ENCODE measurements at places on chromosomes 5 and 9.

GRCh38 chr9:95509851-95510708 is 6.7 kb downstream of the PTCH1 start:
- peaks cover 23% of the 10 kb centered on the region for H3K27me3 ChIP-seq
- peak overlapping the region; percentile 97 for H3K4me3 ChIP-seq
- DNase-seq: peak; percentile 55
- H3K36me3 ChIP-seq: peaks cover 4% of the 10 kb centered on the region

DNA sequence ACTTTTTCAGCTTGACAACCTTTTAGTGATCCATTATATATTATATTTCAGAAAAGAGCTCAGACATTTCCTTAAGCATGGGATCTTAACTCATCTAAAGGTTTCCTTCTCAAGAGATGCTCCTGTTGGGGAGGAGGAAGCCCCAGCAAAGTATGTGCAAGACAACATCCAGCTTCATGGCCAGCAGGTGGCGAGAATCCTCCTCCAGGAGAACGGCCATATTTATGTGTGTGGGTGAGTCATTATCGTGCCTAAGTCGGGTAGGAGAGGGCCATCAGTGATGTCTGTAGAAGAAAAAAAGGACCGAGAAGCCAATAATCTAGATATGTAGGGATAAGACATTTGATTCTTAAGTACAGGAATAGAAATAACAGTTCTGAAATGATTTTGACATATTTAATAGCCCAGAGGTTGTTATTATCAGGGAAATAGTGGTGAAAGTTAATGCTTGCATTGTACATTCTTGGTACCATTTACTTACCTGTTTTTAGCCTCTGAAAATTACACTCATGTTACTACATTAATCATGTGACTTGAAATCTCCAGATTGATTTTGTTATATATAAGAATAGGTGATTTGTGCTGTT is 28.2 kb downstream of the MTRR start:
- H3K4me1 ChIP-seq: peaks cover 3% of the 10 kb centered on the region
- DNase-seq: peak; percentile 46
- H3K36me3 ChIP-seq: peaks cover 5% of the 10 kb centered on the region
- H3K27ac ChIP-seq: no peak overlapping the region
- peaks cover 2% of the 10 kb centered on the region for H3K27me3 ChIP-seq

- H3K4me3 ChIP-seq: no peak overlapping the region
- peaks cover 5% of the 10 kb centered on the region for H3K4me1 ChIP-seq
- no peak for DNase-seq
- peaks cover 7% of the 10 kb centered on the region for H3K36me3 ChIP-seq
- no peak overlapping the region for H3K27ac ChIP-seq
Measured at GRCh38 chr9:91516777-91517176, 93.1 kb upstream of the NFIL3 start.

DNA sequence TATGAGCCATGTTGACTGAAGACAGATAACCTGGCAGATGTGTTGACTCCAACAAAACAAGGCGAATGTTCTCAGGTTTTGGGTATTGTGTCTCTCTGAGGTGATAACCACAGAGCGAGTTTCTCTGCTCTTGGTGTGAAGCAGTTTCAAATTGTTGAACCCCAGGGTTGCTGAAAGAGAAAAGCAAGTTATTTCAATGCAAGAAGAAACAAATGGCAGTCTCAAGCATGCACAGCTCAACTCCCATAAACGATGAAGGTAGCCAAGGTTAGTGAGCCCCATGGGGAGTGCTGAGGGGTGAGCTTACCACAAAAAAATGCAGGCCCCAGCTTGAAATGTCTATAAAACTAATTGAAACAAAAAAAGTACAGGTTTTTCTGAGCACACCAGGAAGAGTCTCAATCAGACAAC is 220.8 kb upstream of the DAPK1 start:
- no peaks in the 10 kb centered on the region for H3K27me3 ChIP-seq
- H3K27ac ChIP-seq: no peak overlapping the region
- H3K4me3 ChIP-seq: no peak overlapping the region
- DNase-seq: no peak
- H3K36me3 ChIP-seq: no peaks in the 10 kb centered on the region
- H3K4me1 ChIP-seq: no peaks in the 10 kb centered on the region

DNA sequence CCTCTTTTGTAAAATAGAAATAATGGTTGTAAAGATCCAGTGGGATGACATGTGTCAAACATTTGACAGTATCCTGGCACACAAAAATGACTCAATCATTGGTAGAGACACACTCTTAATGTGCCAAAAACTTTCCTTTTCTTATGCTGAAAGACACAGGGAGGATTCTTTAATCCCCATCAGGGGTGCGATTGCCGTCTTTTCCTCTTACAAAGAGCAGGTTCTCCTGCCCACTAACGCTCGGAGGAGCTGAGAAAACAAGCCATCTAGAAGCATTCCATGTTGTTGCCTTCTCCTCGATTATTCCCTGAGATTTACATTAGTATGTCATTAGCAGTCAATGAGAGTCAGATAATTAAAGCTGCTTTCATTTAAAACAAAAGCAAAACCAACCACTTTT is 342.6 kb upstream of the CCNH start:
- no peaks in the 10 kb centered on the region for H3K27me3 ChIP-seq
- no peaks in the 10 kb centered on the region for H3K36me3 ChIP-seq
- H3K4me3 ChIP-seq: no peak overlapping the region
- no peak for DNase-seq
- H3K27ac ChIP-seq: no peak overlapping the region
- H3K4me1 ChIP-seq: no peaks in the 10 kb centered on the region

- H3K36me3 ChIP-seq: peaks cover 5% of the 10 kb centered on the region
- H3K4me3 ChIP-seq: no peak overlapping the region
- no peak overlapping the region for H3K27ac ChIP-seq
- H3K4me1 ChIP-seq: peaks cover 7% of the 10 kb centered on the region
- no peak for DNase-seq
Measured at GRCh38 chr9:32596096-32596865, 23.3 kb upstream of the NDUFB6 start.

- H3K4me1 ChIP-seq: peaks cover 7% of the 10 kb centered on the region
- peaks cover 2% of the 10 kb centered on the region for H3K27me3 ChIP-seq
Measured at GRCh38 chr5:125700380-125700861, 722.8 kb upstream of the GRAMD2B start.

- H3K27me3 ChIP-seq: peaks cover 2% of the 10 kb centered on the region
Measured at GRCh38 chr9:76401176-76401575, 7.0 kb upstream of the RFK start.

DNA sequence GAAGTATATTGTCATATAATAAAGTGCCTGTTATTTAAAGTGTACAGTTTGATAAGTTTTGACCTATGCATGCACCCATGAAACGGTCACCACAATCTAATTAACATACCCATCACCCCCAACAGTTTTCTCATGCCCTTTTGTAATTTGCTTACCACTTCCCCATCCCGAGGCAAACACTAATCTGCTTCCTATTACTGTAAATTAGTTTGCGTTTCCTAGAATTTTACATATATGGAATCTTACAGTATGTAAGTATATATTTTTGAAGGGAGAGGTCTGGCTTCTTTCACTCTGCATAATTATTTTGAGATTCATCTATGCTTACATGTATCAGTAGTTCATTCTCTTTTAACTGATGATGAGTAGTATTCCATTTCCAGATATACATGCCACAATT is 56.5 kb downstream of the AMBP start:
- no peak overlapping the region for H3K27ac ChIP-seq
- H3K4me3 ChIP-seq: no peak overlapping the region
- peaks cover 4% of the 10 kb centered on the region for H3K4me1 ChIP-seq
- no peak for DNase-seq
- H3K36me3 ChIP-seq: peaks cover 47% of the 10 kb centered on the region

DNA sequence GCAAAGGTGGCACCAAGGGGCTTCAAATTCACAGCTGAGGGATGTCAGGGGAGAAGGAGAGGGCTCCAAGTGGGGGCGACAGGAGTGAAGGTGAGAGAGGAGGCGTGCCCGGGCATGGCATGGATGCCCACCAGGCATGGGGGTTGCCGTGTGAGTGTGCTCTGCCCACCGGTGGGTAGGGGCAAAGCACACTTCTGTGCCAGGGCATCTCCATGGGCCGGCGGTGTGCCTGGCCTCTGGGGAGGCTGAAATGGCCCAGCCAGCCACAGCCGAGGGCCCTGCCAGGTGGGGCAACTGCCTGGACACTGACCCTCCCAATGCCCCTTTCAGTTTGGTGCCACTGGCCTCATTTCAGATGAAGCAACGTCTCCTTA is 14.0 kb upstream of the RNU6ATAC start:
- peaks cover 5% of the 10 kb centered on the region for H3K27me3 ChIP-seq
- H3K4me3 ChIP-seq: no peak overlapping the region
- H3K4me1 ChIP-seq: peaks cover 7% of the 10 kb centered on the region
- H3K27ac ChIP-seq: no peak overlapping the region
- no peaks in the 10 kb centered on the region for H3K36me3 ChIP-seq

GRCh38 chr5:111699324-111699723 is 57.7 kb downstream of the NREP start:
- H3K4me3 ChIP-seq: no peak overlapping the region
- no peaks in the 10 kb centered on the region for H3K4me1 ChIP-seq
- H3K27me3 ChIP-seq: no peaks in the 10 kb centered on the region
- H3K36me3 ChIP-seq: no peaks in the 10 kb centered on the region

DNA sequence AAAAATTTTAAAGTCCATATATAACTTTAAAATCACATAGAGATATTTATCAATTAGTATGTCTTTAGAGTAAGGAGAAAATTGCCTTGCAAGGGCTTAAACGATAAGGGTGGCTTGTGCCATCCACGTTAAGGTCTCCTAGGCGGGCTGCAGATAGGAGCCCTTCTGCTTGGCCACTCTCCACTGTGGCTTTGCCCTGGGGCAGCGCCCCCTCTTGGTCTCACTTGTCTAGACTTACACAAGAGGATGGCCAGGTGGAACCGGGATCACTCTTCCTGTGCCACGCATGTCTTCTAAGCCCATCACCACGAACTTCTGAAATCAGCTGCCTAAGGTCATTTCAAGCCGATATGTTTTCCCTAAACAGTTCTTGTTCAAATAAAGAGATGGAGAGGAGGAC is 2.9 kb downstream of the FPGS start:
- H3K27ac ChIP-seq: peak overlapping the region; percentile 62
- no peaks in the 10 kb centered on the region for H3K4me1 ChIP-seq
- DNase-seq: peak; percentile 70
- H3K4me3 ChIP-seq: no peak overlapping the region
- H3K27me3 ChIP-seq: peaks cover 2% of the 10 kb centered on the region

GRCh38 chr9:10274988-10275387 is 337.8 kb downstream of the PTPRD start:
- DNase-seq: no peak
- no peak overlapping the region for H3K27ac ChIP-seq
- H3K27me3 ChIP-seq: no peaks in the 10 kb centered on the region
- no peaks in the 10 kb centered on the region for H3K36me3 ChIP-seq
- peaks cover 14% of the 10 kb centered on the region for H3K4me1 ChIP-seq
- H3K4me3 ChIP-seq: no peak overlapping the region

DNA sequence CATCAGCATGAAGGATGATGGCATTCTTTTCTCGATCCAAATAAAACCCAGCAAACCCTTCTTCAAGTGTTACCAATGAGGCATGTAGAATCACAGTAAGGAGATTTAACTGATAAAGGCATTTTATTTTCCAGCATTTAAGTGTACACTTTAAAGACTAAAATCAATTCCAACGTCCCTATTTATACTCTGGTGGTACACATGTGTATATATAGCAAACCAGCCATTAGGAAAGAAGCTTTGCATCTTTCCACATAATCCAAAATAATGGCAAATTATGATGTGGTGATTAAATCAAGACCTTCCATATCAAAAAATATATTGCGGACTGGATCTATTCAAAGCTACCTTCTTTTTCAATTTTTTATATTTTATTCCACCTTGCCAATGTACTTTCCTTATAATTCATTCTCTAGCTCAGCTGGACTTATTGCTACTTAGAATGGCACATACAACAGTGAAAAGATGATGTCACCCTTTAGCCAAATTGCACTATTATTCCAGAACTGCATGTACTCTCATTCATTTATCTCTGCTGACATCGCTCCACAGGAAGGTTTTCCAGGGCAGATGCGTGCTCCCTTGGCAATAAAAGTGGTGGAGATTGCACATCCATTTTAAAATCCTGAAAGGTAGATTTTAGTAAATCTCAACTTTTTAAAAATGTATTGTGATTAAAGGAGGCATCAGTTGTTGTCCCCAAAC is 63.3 kb upstream of the SLC30A5 start:
- no peak overlapping the region for H3K27ac ChIP-seq
- H3K4me1 ChIP-seq: no peaks in the 10 kb centered on the region
- no peak overlapping the region for H3K4me3 ChIP-seq
- DNase-seq: no peak
- H3K27me3 ChIP-seq: no peaks in the 10 kb centered on the region
- H3K36me3 ChIP-seq: no peaks in the 10 kb centered on the region

GRCh38 chr9:17425384-17425783 is 153.5 kb upstream of the SH3GL2 start:
- H3K27me3 ChIP-seq: peaks cover 3% of the 10 kb centered on the region
- DNase-seq: no peak
- no peak overlapping the region for H3K4me3 ChIP-seq

DNA sequence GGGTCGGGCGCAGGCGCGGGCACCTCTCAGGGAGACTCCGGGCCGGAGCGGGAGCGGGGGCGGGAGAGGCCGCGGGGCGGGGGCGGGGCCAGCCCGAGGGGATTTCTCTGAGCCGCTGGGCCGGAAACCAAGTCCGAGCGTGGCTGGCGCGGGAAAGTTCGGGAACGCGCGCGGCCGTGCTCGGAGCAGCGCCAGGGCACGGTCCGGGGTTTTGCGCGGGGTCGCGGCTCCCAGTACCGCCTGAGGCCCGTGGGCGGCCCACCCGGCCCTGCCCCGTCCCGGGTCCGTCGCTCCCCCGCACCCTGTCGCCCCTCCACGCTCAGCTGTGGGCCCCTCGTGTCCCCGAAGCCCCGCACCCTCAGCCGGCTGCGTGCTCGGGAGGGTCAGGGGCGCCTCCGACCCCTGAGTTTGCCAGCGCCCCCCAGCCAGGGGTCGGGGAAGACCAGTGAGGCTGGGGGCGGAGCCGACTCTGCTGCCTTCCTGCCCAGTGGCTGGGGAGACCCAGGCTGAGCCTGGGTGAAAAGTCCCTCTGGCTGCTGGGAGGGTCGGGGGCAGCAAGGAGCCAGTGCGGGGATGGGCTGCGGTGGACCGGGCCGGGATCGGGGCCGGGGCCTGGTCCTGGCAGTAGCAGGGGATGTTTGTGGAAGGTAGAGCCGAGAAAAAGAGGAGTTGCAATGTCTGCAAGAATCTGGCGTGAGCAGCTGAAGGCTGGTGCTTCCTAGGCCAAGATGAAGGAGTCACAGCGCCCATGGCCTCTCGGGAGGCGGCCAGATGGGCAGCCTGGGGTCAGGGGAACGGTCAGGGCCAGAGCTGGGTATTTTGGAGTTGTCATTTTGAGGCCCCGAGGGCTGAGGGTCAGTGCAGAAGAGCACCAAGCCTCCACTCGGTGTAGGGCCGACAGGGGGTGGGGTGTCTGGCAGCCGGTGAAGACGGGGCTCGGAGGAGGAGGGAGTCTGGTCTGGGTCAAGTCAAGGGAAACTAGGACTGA is 588 bp downstream of the TRAF2 start:
- H3K27ac ChIP-seq: peak overlapping the region; percentile 79
- peaks cover 4% of the 10 kb centered on the region for H3K4me1 ChIP-seq
- DNase-seq: peak; percentile 69
- H3K4me3 ChIP-seq: peak overlapping the region; percentile 92
- H3K36me3 ChIP-seq: no peaks in the 10 kb centered on the region

All from glutamatergic neuron (in vitro differentiated cells).